ENCODE measurements at places on chromosomes 12 and 14.

DNA sequence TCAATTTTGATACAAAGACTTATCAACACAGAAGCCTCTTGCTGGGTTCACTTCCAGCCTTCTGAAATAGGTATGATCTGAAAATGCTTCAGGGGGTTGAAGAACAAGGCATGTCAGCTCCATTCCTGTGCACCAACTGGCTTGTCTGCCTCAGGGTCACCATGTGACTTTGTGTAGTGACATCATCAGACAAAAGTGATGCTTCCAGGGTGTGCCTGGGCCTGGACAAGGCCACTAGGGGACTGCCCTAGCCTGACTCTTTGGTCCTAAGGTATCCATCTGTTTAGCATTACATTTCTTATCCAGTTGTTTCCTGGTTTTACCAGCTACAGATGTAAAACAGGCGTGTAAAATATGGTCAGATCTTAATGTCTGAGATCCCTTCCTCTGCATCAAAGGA lies 155.6 kb downstream of the CAND1 start:
- no peak for DNase-seq

DNA sequence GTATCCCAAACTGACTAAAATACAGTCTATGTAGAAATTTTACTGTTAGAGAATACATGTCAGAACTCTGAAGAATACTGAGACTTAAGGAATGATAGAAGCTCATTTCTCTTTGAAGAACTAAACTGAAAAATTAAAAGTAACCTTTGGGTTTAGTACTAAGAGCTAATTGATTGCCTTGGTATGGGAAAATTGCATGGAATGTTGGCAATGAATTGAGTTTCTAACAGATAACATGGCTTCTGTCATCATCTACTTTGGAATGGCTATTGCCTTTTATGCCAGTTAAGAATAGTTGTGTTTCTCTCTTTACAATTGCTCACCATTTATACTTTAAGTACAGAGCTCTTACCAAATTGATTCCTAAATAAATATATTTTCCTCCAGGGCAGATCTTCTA lies 308.8 kb upstream of the SYT1 start:
- no peak for DNase-seq

DNA sequence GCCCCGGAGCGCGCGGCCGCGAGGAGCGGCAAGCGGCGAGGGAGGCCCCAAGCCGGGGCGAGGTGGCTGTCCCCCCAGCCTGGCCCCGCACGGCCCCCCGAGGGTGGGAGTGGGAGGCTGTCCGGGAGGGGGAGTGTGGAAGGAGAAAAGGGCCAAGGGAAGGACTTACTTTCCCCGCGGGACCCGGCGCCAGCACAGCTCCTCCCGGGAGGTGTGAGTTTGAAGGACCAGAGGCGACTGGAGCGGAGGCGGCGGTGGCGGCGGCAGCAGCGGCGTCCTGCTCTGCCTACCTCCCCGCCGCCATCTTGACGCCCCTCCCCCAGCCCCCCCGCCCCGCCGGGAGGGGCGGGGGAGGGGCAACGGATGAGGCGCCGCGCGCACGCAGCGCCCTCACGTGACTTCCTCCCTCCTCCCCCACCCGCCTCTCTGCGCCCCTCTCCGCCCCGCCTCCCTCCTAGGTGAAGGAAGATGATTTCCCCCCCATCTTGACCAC lies at the start of gene SBNO1:
TSS of gene SBNO1 (minus strand) at position 316 of the 493 bp plus-strand sequence. CDS start 14,406 bp downstream, outside the sequence.
- DNase-seq: peak; percentile 90

DNA sequence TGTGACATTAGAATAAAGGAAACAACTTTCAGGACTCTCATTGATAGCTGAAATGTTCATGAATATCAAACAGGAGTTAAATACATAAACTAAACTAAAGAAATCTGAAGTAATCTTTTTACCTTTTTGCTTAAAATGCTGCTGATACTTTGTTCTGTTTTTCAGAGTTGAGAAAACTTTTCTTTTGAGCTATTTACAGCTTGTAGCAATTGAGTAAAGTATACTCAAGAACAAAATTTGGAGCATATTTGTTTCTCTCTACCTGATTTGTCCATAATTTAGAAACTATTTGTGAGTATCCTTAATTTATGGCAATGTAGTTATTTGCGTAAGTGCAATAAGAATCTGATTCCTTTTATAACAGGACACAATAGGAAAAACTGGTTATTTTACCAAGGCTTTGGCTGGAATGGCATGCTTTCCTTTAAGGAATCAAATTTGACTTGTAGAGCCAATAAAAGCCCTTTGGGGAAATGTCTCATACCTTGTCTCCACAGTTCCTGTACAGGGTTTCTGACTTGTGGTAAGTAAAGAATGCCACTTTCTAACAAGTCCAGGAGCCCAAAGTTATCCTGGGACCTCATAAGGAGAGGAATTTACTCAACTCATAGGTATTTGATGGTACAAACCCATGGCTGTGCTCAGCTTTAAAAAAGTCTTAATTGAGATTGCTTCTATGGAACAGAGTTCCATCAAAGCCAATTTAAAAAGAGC lies 195.7 kb downstream of the TMEM117 start:
- no peak for DNase-seq

DNA sequence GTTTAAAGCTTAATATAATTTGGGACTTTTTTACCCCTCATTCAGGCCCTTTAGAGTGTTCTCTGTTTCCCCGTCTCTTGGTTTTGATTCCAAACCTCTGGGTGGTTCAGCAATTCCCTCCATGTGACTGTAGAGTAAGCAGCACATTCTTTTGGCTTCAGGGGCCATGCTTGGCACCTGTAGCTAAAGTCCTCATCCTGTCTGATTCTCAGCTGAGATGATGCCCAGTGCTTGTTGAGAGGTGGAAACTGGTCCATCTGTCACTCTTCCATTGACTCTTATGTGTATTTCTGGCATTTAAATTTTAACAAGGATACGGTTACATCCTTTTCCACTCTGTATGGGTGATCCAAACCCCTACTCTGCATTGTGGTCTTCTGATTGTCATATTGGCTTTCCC lies 127.1 kb downstream of the DIO2 start:
- no peak for DNase-seq

- DNase-seq: no peak
Measured at GRCh38 chr12:111193496-111193895, 175.4 kb downstream of the PHETA1 start.

GRCh38 chr14:69703047-69704039 lies 63.6 kb upstream of the SRSF5 start:
- DNase-seq: no peak

DNA sequence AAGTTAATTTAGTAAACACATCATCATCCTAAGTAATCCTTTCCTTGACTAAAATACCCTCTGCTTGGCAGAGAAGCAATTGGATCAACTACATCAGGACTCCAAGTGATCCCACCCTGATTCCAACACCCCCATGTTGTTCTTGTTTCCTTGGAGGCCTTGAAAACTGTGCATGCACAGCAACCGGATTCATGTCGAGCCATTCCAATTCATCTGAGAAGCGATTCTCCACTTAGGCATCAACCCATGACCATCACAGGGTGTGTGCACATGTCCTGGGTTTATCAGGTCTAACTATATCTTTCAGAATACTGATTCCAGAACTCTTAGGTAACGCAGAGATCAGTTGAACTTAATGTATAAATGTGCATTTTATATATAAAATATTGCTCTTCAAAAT lies 163.0 kb downstream of the NAV3 start:
- no peak for DNase-seq

GRCh38 chr14:33596211-33597080 lies 354.4 kb downstream of the EGLN3 start:
- no peak for DNase-seq

All from activated CD4-positive, CD25-positive, alpha-beta regulatory T cell (primary cell).